ENCODE measurements at places on chromosomes 2 and 18.

DNA sequence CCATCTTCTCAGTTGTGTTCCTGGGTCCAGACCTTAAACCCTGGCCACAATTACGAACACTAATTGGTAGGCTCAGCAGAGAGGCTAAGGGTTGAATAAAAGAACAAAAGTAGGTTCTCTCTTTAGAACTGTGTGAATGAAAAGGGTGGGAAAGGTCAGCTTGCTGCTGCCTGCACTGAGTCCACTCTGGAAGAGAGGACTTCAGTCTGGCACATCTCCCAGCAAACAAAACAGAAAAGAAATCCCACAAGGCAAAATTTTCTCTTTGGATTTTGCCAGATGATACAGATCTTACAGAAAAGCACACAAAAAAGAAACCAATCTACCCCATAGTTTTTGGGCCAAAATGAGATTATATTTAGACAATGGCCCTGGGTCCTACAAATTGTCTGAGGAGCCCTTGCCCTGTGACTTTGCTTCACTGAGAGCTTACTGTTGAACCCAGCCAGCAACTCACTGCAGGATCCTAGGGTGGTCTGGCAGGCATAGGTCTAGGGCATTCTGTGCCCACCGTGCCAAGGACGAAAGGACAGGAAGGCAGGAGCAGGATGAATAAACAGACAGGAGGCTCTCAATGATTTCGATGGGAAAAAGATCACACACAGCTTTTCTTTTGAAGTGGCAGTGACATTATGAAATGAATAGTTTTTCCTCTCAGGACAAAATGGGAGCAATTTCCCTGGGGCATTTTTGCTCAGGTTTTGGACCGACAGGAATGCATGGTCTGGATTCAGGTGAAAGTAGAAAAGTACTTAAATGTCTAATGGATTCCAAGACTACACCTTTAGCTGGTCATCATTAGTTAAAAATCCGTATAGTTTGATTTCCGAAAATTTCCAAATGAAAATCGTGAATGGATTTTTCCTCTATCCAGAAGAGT lies 68.4 kb upstream of the STAM2 start:
- DNase-seq = no peak

- DNase-seq = no peak
Measured at GRCh38 chr2:98569197-98569793, 39.0 kb downstream of the COA5 start.

DNA sequence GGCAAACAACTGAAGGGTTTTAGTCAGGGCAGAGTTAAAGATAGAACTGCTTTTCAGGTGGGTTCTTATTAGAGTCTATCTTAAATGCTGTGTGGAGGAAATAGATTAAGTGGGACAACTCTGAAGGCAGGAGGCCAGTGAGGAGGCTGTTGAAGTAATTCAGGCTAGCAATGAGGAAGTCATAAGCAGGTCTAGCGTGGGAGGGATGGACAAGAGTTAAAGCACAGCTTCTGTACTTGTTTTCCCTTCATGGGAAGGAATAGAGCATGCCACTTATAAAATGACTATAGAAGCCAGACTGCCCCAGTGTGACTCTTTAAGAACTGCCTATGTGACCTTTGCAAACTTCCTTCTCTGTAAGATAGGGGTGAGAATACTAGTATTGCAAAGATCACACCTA lies 202.0 kb upstream of the LRRTM1 start:
- DNase-seq = no peak

DNA sequence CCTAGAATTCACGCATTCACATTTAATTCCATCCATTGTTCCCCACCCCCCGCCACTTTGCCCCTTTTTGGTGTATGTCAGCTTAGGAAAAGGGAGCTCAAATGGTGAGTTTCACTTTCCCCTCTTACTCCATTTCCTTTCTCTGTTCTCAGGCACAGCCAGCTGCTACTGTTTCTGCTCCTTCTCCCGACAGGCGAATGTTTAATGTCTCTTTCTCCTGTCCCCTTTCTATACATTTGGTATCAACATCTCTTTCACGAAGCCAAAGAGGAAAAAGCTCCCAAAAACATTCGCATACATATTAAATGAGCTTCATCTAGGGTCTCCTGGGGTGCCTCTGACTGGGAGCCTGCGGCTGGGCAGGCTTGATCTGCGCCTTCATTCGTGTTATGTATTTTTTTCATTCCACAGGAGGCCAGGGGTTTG lies 124.2 kb upstream of the SATB2 start:
- no peak for DNase-seq

- DNase-seq = no peak
Measured at GRCh38 chr2:233000886-233001750, 11.9 kb downstream of the NGEF start.

DNA sequence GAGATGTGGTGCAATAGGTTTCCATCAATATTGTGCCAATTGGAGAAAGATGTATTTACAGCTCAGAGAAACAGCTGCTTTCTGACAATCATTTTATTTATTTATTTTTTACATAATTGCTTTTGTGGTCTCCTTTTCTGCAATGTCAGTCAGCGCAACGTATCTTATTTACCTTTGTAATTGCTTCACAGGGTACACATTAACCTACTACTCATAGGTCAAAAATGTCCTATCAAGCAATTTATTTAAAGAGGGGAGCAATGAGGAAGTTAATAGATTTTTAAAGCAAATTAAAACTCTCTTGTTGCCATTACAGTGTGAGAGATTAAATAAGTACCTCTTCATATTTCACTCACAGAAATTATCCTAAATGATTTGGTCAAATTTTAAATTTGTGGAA lies 291.0 kb downstream of the CALCRL start:
- DNase-seq = no peak

- DNase-seq = no peak
Measured at GRCh38 chr18:63043516-63043915, 276.1 kb downstream of the BCL2 start.

DNA sequence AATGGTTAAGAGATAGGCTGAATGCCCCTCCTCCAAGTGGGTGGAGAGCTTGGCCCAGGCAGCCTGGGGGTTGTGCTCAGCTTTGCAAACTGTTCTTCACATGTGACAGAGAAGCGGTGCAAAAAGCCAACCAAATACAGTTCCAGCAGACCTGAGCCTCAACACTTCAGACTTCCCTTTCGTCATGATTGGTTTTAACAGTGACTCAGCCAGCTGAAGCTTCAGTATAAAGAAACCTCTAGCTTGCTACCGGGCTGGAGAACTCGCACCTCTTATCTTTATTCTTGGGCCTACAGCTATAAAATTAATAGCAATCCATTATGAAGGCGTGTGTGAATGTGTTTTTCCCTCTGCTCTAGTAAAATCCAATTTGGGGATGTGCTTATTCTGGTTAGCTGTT lies 20.0 kb downstream of the SETBP1 start:
- DNase-seq = no peak

Measured in Panc1 (cell line).